ENCODE measurements at places on chromosomes 1 and 21.

DNA sequence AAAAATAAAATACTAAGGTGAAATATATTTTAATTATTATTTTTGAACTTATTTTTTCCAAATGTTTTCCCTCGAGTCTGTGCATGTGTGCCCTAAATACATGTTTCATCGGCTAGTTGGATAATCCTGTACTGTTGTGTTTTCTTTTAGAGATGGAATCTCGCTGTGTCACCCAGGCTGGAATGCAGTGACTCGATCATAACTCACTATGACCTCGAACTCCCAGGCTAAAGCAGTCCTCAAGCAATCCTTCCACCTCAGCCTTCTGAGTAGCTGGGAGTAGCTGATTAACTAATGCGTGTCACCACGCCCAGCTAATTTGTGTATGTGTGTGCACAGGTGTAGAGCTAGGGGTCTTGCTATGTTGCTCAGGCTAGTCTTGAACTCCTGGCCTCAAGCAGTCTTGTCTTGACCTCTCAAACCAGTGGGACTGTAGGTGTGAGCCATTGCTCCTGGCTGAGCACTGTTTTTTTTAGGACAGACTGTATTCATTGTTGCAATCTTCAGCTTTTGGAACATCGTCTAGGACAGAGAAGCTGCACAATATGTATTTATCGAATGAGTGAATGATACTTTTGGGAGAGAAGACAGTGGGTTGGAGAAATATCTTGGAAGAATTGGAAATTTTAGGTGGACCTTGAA lies 4.8 kb upstream of the TMCO1 start:
- DNase-seq = no peak

- DNase-seq = no peak
Observed at GRCh38 chr1:235831148-235831547, 35.6 kb downstream of the LYST start.

DNA sequence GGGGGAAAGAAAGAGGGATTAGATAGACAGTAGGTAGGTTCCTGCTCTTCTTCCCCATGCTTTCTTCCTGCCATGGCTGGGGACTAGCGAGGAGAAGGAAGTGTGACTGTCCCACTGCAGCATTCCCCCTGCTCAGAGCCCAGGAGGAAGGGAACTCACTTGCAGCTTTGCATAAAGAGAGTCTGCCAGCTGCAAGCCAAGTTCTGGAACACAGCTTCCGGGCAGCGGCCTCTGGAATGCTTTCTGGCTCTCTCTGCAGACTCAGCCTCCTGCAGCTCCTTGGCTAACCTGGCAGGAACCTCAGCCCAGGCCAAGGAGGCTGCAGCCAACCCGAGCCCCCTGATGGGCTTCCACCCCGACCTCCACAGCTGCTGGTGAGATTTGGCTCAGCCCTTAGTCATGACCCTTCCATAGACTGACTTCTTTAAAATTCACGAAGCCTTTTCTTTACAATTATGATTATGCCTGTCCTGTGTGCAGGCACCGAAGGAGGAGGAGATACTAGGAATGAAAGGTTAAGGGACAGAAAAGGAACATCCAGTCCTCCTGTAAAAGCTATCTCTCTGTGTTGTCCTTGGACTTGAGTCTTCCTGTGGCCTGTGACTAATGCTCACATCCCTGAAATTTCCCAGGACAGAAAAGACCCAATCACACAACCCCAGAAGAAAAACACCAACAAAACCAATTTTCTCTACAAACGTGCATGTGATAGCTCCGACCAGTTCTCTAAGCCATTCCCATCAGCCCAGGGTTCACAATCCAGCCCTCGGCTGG lies 108.2 kb upstream of the OLIG2 start:
- no peak for DNase-seq

DNA sequence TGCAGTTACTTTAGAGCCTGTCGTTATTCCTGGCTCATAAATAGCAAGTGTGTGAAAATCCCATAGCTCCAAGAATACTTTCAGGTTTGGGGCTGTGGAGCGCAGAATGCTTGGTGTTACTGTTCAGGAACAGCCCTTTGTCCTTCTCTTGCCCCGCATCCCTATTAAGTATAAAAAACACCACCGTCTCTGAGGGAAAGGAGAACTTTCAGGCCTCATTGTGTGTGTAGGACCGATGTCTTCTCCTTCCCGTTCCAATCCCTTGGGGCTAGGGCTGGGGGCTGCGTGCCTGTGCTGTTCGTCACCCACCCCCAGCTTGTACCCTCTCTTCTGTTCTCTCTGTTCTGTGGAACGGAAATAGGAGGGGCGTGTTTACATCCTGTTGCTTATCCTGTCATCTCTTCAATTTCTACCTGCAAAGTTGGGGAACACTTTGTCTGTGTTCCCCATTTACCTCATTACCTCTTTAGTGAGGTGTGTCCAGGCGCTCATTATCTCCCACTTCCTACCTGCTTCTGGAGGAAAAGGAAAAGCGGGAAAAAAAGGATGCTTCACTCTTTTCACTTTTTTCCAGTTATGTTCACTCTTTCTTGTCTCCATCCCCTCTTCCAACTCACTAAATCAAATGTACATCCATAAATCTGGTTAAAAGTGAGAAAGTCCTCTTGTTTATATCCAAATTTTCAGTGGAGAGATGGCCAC lies 788 bp upstream of the TXNIP start:
- peak; percentile 77 for DNase-seq

DNA sequence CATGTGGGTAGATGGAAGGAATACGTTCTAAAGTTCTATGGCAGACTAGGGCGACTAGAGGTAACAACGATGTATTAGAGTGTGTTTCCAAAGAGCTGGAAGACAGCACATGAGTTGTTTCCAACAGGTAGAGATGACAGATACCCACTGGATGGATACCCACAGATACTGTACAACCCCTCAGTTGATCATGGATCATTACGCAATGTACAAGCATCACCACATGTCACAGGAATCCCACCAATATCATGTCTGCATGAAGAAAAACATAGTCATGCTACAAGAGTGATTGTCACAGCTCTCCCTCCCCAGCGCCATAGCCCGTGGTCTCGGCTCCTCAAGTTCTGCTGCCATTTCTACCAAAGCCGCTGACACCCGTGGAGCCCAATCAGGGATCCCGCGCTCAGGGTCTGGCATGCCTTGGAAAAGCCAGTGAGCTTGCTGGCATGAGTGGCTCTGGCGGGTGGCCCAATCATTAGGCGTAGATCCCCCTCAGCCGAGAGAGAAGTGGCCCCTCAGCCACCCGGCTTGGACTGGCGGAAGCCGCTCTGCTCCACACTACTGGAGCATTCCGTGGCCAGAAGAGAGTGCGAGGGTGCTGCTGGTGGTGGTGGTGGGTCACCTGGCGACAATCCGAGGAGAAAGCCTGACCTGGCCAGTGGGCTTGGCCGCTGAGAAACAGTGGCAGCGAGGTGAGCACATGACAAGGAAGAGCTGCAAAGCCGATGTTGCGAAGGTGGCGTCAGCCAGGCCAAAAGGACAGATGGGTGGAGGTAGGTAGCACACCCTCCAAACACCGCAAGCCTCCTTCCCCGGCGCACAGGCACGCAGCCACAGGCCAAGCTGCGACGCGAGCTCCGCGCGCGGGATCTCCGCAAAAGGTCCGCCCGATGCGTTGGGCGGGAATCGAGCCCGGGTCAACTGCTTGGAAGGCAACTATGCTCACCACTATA lies 65.7 kb upstream of the FCGR2A start:
- DNase-seq = peak; percentile 42
